ENCODE measurements at places on chromosomes 5 and 9.
A peak's percentile ranks its signal among the peaks of the same experiment; 100 is the strongest.

- DNase-seq = no peak
These were observed 38.1 kb upstream of the FCN1 start for GRCh38 chr9:134955801-134956200.

- peak; percentile 20 for DNase-seq
These were observed 55.9 kb downstream of the NSUN2 start for GRCh38 chr5:6576861-6577501.

DNA sequence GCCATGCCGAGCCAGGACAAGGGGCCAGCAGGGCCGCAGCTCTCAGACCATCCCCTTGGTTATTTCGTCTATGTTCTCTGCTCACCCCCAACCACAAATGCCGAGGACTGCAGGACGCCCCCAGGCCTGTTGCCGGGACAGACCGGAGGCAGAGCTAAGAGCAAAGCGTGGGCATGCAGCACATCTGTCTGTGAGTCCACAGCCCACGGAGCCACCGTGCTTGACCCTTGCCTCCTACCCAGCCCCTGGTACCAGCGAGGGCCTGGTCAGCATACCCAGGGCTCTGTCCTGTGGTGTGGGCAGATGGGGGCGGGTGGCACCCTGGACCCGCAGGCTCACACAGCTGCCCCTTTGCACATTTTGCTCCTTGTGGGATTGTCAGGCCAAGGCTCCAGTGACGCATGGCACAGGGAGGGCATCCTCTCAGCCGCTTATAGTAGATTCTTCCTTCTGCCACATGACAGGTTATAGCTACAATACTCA, 4.7 kb downstream of the BRD3 start:
- DNase-seq = no peak

GRCh38 chr9:135701959-135702721, at the start of gene KCNT1:
Gene KCNT1 (plus strand): TSS chr9:135702185. CDS start chr9:135702259, 74 bp downstream.
- DNase-seq = no peak

DNA sequence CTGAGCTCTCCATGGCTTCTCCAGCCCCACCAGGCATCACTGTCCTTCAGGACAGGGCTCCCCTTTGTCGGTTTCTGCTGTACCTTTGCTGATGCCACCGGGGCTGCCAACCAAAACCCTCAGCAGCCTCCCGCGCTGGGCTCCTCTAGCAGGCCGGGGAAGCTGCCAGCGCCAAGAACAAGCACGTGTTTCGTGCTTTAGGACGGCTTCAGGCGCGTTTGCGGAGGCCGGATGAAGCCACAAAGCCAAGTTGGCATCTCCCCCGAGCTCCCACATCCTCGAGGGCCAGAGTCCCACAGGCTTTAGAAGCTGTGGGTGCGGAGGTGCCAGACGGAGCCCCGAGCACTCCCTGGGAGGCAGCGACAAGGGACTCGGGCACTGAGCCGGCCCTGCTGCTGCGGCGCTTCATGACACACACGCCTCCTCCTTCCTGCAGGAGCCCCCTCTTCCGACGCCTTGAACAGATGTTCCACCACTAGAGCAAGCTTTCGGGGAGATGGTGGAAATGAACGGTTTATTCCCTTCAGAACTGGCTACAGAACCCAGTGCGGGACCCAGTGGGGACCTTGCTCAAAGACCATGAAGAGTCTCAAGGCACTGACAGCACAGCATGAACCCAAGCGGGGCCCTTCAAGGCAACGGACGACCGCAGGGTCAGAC, 36.7 kb downstream of the SARDH start:
- DNase-seq = no peak

DNA sequence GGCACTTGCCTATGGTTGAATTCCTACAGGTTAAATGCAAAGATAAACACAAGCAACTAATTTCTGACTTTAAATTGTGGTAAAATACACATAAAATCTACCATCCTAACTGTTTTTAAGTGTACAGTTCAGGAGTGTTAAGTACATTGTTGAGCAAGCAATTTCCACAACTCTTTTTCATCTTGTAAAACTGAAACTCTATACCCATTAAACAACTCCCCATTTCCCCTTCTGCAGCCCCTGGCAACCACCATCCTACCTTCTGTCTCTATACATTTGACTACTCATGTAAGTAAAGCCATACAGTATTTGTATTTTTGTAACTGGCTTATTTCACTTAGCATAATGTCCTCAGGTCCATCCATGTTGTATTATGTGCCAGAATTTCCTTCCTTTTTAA, 38.5 kb upstream of the STX17 start:
- no peak for DNase-seq

DNA sequence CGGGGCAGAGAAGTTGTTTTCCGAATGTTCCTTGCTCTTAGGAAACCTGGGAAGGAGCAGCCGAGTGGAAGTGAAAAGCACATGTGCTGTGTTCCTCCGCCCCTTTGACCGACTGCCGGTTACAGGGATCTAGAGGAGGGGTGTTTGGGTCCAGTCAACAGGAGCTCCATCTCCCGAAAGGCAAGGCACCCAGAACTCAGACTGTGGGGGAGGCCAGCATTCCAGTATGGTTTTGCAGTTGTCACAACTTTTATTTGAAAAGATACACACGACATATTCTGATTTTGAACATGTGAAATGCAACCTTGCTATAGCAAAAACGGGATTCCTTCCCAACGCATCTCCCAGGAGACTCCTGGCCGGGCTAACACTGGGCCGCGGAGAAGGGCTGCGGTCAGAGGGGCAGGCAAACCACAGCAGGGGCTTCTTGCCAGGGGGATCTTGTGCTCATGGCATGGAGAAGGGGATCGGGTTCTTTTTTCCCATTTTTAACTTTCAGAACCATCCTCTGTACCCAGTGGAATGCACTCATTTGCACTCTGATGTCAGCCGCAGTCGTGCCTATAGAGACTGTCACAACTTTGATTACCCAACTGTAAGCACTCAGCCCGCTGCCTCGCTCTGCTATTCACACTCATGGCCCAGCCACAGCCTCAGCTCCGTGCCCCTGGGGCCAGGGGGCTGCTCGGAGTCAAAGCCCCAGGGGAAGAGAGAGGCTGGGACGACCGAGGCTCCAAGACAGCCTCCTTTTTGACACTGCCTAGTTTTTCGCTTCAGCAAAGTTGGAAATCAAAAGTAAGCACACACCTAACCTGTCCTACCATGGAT, 3.9 kb downstream of the QRFP start:
- no peak for DNase-seq

GRCh38 chr5:67679184-67679841, 482.7 kb upstream of the CD180 start:
- DNase-seq = no peak

GRCh38 chr5:30446456-30446855, 747.0 kb upstream of the CDH6 start:
- DNase-seq = no peak

GRCh38 chr5:78005021-78005785, 229.1 kb upstream of the TBCA start:
- no peak for DNase-seq

DNA sequence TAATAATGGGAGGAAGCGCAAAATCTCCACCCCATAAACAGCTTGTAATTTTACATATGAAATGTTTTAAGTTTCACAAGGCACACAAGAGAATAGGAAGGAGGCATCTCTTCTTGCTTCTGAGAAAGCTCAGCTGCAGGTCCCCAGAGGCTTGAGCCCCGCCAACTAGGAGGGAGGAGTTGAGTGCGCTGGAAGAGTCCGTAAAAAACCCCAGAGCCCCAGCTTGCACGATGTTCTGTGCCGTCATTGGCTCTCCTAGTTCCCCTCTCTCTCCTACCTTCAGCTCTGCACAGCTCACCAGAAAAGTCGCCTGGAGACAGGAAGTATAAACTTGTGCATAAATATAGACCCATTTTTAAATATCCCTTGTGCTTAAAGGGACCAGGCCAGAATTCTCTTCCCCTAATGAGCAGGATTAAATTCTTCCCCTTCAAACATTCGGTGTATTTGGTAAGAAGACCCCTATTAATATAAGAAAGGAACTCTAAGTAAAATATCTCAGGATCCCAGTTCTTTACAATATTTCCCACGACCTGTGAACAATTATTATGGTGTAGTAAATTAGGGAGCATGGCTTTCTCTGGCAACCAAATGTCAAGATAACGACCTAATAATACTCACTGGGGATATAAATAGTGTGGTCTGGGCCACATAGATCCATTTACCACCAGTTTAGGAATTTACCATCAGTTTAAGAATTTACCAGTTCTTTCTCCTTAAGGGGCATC, 13.7 kb downstream of the GLRX start:
- DNase-seq = no peak

DNA sequence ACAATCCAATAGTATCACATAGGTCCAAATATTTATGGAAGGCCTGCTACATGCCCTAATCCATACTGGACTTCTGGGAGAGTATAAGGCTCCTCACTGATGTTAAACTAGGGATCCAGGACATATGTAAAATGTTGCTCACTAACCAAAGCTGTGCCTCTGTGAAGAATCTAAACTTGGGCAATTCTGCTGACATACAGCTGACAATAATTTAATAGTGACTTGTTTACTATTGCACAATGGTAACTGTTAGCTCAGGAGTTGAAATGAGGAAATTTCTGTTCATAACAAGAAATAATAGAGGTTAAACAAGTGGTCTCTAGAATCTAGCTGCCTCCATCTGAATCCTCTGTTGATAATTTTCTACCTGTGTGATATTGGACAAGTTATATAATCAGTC, 14.9 kb upstream of the CTXN3 start:
- no peak for DNase-seq

GRCh38 chr5:123116757-123117156, 27.7 kb downstream of the PRDM6 start:
- DNase-seq = no peak

- DNase-seq = no peak
These were observed 395.4 kb downstream of the EFNA5 start for GRCh38 chr5:107275333-107275732.

DNA sequence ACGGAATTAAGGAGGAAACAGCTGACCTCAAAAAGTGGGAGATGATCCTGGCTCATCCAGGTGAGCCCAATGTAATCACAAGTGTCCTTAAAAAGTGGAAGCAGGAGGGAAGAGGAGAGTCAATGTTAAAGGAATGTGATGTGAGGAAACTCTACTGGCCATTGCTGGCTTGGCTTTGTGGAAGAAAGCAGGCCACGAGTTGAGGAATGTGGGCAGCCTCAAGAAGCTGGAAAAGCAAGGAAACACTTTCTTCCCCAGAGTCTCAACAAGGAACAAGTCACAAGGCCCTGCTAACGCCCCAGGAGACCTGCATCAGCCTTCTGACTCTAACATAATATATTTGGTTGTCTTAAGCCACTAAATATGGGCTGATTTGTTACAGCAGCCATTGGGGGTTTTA, 252.8 kb downstream of the PSAT1 start:
- DNase-seq = no peak

GRCh38 chr5:160555971-160556631, 134.4 kb downstream of the PTTG1 start:
- no peak for DNase-seq

Data from BJ (cell line).